Muscle of arm (tissue), 14 donors: ENCODE measurements at places on chromosomes 16 and 17.

DNA sequence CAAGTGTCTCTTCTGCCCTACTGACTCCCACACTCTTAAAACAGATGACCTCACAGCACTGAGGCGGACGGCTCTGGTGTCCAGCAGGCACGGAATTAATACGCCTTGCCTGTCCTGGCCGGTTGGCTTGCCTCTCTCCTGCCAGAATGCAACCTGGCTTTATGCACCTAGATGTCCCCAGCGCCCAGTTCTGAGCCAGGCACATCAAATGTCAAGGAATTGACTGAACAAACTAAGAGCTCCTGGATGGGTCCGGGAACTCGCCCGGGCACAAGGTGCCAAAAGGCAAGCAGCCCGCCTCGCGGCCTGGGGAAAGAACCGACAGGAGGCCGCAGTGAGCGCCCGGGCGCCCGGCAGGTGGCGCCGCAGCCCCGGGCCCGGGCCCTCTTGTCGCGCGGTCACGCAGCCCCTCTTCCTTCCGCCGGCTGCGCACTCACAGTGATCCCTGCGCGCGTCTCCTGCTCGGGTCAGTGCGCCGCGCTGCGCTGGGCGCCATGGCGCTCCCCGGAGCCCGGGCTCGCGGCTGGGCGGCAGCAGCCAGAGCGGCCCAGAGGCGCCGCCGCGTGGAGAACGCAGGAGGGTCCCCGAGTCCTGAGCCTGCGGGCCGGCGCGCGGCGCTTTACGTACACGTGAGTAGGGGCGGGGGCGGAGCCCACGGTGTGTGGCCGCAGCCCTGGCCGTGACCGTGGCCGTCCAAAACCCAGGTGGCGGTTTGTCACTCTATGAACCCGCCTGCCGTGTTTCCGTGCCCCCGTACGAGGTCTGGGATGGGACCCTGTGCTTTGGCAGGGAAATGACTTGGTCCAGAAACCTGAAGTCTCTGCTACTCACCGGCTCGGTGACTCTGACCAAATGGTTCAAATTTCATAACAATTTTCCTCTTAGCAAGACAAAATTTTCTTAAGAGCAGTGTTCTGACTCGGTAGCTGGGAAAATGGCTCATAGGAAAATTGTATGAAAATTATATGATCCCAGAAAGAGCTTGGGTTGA lies at the start of gene RSAD1:
TSS of gene RSAD1 (plus strand) at position 470 of the 991 bp plus-strand sequence. CDS start at position 495, 25 bp downstream.
- DNase-seq = peak; percentile 79

DNA sequence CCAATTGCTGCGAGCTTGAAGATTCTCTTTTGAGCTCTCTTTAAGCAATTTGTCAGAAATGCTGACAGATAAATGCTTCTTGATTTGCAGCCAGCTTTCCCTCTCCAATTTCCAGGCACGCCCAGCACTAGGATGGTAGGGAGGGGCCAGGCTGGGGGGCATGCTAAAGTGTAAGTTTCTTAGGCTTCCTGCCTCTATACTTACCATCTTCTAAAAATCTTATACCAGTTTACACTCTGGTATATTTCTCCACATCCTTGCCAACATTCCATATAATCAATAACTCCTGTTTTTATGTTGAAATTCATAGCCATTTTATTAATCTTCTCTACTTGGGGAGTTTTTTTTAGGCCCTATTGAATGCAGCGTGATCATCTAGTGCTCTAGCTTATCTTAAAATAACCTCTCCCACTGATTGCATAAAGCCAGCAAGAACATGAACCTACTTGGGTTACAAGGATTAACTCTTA lies 17.5 kb downstream of the ACSF2 start:
- no peak for DNase-seq

DNA sequence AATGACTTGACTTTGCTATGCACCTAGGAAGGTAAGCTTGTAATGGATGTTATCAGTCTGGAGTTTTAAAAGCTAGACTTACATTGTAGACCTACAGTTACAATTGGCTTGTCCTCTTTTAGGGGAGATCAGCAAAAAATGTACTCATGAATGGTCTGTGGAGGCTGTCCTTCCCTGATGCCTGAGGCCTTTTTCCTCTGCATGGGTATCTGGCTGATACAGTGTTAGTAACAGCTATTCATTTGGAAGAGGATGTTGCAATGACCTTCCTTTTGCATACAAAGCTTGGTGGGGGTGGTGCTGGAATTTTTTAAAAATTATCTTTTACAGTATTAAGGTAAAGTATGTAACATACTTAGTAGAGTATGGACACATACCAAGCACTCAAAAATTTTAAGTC lies 525.5 kb downstream of the KIF2B start:
- no peak for DNase-seq

GRCh38 chr16:31074814-31075183 lies 577 bp downstream of the ZNF646 start:
- no peak for DNase-seq

GRCh38 chr17:1941272-1942065 lies 83.7 kb downstream of the RTN4RL1 start:
- DNase-seq = no peak

DNA sequence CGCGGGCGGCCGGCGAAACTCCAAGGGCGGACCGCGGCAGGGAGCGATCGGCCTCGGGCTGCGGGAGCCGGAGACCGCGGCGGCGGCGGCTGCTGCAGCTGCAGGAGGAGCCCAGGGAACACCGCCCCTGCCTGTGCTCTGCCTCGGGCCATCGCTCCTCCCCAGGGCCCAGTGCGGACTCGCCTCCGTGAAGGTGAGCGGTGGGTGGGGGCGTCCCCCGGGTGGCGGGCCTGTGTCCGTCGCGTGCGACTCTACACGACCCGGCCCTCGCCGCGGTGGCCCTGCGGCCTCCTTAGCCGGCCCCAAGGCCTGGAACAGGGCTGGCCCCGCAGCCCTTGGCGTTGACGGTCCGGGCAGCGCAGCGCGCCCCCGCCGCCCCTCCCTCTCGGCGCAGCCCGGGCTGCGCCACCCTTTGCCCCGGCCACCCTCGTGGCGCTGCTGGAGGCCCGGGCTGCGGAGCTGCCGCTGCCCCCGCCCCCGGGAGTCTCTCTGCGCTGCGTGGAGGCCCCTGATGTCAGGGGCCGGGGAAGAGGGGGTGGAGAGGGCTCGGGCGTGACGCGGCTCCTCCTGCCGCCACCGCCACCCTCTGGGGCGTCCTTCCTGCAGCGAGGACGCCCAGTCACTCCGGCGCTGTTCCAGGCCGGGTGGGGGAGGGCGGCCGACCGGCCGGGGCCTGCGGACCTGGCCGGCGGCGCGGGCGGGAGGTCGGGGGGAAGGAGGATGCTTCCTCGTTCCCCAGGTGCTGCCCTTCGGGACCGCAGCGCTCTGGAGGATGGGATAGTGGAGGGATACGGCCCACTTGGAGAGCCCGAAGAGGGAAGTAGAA lies 485 bp downstream of the DYNLL2 start:
- peak; percentile 31 for DNase-seq

- DNase-seq = no peak
Observed at GRCh38 chr16:88455610-88456355, 2.7 kb downstream of the ZFPM1 start.

DNA sequence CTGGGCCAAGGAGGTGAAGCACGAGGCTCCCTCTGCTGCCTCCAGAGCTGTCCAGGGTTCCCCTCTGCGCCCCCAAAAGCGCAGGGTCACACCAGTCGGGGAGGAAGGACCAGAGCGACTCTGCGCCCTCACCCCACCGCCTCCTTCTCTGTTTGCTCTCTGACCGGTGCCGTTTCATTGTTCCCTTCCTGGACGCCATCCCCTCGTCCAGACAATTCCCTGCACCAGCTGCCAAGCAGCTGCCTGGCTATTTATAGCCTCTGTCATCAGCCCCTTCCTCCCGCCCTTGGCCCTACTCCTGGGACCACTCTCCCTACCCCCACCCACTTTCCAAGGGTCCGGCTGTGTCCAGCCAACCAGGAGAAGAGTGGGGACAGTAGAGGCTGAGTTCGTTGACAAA lies 68.8 kb upstream of the CREBBP start:
- DNase-seq = peak; percentile 88

DNA sequence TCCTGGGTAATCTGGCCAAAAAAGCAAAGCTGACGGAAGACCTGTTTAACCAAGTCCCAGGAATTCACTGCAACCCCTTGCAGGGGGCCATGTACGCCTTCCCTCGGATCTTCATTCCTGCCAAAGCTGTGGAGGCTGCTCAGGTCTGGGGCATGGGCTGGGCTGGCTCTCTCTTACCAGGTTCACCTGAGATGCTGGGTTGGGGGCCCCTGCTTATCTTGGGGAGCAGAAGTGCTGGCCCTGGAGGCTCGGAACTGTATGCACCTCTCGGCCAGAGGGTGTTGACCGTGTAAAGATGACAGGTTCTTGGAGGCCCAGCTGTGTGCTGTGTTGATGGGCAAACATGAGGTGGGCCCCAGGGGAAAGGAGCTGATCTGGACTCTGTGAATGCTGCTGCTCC lies 40.2 kb downstream of the GPT2 start:
- DNase-seq = no peak

- no peak for DNase-seq
Observed at GRCh38 chr16:87358696-87359095, 24.9 kb downstream of the FBXO31 start.

GRCh38 chr17:58046239-58047094 lies 36.8 kb upstream of the DYNLL2 start:
- no peak for DNase-seq
